ENCODE measurements at places on chromosomes 6 and 20.

- no peak for DNase-seq
These were observed 55.1 kb upstream of the MYB start for GRCh38 chr6:135126034-135126433.

GRCh38 chr6:119446115-119446554, 96.6 kb upstream of the MAN1A1 start:
- no peak for DNase-seq

GRCh38 chr6:95093154-95093553, 484.2 kb upstream of the MANEA start:
- DNase-seq = no peak

DNA sequence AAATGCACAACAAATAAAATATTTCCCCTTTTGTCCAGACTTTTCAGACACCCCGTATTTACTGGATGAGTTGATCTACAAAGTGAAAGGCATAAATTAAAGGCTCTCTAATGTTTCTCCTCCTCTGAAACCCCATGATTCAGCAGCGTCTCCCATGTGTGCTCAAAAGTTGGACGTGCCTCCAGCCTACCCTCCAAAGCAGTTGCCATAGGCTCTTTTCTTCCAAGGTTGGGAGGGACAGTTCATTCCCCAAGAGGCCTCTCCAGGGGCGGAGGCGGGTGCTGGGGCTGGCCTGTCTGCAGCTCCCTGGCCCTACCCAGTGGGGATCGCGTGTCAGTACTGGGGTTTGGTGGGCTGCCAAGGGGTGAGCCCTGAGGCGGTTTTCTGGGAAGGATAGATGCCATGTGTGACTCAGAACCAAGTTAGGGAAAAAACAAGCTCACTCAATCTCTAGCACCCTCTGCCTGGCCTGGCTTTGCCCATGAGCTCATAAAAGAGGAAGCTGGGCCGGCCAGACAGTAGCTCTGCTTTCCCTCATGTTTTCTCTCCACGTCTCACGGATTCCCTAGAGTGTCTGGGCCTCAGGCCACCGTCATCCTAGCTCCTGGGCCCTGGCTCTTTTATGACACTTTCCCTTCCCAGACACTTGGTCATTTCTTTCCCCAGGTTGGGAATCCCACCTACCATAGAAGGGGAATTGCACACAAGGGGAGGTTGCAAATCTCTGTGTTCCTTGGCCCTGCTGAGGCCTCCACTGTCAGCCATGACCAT, 8.0 kb upstream of the IER3 start:
- DNase-seq = no peak

DNA sequence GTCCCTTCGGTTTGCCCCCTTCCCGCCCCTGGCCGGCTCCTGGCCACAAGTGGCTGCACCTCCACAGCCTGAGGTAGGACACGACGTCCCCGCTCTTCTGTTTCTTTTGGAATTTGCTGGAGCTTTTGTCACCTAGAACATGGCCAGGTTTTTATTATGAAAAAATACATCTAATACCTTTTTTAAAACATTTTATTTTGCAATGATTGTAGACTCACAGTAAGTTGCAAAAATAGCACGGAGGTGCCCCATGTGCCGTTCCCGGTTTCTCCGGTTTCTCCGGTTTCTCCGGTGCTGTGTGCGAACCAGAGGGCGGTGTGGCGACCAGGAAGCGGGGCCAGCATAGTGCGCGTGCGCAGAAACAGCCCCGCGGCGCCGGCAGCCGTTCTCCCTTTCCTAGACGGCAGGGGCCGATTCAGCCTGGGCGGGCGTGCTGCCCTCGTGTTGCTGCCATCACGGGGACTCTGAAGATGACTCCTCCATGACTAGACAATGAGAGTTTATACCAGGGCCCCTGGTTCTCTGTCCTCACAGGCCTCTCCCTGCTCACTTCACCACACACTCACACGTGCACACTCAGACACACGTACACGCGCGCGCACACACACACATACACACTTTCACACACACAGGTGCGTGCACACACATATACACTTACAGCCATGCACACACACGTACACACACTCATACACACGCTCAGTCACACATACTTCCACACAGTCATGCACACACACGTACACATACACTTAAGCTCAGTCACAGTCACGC, 102.1 kb downstream of the TMEM242 start:
- peak; percentile 83 for DNase-seq

DNA sequence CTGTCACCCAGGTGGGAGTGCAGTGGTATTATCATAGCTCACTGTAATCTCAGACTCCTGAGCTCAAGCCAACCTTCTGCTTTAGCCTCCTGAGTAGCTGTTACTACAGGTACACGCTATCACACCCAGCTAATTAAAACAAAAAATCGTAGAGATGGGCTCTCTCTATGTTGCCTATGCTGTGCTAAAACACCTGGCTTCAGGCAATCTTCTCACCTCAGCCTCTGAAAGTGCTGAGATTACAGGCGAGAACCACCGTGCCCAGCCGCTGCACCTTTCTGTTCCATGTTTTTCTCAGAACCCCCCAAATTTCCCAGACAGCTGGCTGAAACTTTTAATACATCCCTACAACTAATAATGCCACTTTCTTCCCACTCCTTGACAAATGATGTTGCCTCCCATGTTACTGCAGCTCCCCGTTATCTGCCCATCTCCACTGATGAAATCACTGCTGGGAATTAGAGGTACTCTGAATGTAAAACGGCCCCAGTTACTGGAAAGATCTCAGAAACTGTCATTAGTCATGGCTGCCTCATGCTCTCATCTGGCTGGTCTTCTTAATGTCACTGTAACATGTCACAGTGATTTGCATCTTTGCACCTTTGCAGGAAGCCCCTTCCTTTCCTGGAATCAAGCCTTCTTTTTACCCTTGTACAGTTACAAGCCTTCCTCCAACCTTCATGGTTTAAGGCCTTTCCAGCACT, 697.5 kb downstream of the PRKN start:
- DNase-seq = peak; percentile 4

- no peak for DNase-seq
These were observed 5.6 kb upstream of the GJB7 start for GRCh38 chr6:87334683-87335082.

GRCh38 chr6:41639809-41640371, 1.6 kb downstream of the MDFI start:
- DNase-seq = no peak

- peak; percentile 47 for DNase-seq
These were observed 110.9 kb downstream of the HFE start for GRCh38 chr6:26197933-26198721.

DNA sequence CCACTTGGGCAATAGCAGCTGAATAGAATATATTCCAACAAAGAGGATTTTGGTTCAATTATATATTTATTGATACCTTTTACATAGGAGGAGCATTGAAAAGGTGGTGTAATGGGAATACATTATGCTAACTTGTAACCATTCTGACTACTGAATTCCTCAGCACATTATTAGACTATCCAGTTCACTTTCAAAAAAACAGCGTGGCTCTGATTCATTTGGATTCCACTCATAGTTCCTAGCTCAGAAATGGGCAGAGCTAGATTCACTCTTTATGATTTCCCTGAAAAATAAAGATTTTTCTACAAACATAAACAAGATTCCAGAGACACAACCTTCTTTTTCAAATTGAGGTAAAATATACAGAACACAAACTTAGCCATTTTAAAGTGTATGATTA, 9.2 kb upstream of the TRERF1 start:
- no peak for DNase-seq

- no peak for DNase-seq
These were observed 1.6 kb downstream of the DBNDD2 start for GRCh38 chr20:45409521-45410272.

- DNase-seq = no peak
These were observed 180.6 kb upstream of the CCN2 start for GRCh38 chr6:132131758-132132157.

DNA sequence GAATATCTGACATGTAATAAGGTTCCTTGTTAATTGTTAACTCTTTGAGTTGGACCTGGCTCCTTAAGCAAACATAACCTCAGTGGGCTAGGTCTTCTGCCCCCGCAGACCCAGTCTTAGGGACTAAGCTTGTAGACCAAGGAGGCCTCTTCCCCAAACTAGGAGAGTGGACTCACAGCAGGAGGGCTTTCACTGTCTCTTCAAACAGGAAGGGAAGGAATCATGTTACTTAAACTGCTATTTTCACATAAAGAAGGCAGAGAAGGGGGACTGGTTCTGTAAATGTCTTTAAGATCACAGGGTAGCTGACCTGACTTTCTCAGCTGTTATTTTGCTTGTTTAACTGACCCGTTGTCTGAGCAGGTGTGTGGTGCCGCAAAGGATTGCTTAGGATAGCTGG, 34.9 kb upstream of the PRDM1 start:
- no peak for DNase-seq

DNA sequence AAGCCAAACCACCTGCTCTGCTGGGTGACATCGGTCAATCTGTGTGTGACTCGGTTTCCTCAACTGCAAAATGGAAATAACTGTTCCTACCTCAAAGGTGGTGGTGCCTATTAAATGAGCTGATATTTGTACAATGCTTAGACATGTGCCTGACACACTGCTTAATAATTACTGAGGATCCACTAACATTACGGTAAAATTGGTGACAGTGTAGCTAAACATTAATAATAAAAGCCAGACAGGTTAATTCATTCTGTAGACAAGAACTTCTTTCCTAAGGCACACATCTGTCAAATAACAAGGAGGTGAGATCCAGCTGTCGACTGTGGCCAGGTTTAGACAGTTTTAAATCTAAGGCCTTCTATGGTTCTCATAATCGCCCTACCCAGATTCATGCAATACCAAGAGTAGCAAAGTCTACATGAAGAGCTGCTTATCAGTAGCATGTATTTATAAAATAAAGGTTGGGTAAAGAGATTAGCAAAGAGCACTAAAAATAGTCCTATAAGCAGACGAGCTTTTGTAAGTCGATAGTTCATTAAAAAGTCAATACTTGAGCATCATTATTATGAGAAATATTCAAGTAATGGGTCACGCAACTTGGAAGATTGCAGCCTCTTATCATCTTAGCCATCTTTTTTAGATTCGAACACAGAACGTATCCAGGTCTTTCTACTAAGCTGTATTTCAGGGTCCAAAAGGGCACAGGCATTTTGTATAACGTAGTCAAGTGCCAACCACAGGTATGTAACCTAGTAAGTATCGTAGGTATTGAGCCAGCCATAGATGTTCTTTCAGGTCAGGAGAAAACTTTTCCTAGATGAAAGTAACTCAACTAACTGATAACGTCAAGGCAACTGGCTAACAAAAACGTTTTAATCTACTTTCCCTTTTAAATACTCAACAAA, 3.2 kb downstream of the CNKSR3 start:
- DNase-seq = no peak

GRCh38 chr6:44003345-44004061, 123.7 kb downstream of the MRPL14 start:
- peak; percentile 6 for DNase-seq

DNA sequence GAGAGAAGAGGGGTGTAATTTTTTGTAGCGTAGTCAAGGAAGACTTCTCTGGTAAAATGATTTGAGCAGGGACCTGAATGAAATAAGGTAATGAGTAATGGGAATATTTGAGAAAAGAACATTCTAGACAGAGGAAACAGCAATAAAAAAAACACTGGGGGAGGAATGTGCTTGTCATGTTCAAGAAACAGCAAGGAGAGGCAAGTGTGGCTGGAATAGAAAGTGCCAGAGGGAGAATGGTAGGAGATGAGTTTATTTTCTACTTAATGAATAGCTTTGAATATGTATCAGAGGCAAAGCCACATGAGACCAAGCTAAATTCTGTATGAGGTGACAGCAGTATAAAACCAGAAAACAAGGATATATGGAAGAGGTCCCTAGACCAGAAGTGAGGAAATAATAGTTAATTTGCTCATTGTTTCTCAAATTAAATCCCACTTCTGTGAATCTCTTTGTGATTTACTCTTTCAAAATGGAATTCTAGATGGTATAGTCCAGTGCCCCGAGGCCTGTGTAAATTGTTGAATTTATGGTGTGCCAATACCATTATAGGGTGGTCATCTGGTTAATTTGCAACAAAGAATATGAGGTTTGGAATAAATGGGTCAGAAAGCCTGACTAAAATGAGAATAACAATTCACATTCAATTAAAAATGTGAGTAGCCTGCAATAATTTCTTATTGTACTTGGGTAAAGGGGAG, 170.2 kb downstream of the CDKAL1 start:
- no peak for DNase-seq

- DNase-seq = no peak
These were observed 33.9 kb upstream of the PTPRK start for GRCh38 chr6:128554302-128554701.

GRCh38 chr6:137783710-137784109, 83.3 kb upstream of the TNFAIP3 start:
- no peak for DNase-seq

DNA sequence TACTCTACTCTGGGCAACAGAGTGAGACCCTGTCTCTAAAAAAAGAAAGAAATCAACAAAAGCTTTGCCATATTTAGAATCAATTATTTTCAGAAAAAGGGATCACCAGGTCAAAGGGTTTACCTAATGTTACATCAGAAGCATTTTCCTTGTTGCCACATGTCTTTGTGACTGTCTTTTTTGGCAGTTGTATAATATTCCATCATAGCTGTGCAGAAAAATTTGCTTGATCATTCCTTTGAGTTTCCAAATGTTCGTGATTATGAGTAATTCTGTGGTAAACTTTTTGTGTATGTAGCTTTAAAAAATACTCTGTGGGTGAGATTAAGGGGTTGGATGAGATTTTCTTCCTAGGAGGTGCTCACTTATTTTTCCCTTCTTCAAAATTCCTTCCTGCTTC, 26.4 kb downstream of the PNPLA1 start:
- no peak for DNase-seq

GRCh38 chr20:38013887-38014286, 19.4 kb downstream of the TTI1 start:
- no peak for DNase-seq

DNA sequence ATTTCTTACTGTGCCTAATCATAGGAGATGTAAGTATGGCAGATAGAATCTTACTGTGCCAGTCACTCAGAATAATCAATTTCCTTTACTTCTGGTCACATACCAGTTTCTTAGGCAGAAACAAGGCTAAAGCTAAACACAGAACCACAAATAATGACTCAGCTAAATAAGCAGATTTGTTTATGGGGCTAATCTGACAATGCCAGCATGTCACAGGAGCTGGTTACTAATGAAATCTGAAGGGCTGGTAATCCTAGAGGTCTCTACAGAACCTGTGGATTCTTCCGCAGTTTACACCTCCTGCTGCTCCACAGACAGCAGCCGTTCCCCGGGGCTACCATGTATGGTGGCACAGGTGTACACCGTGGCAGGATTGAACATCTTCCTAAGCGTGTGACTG, 80.8 kb downstream of the LYRM4 start:
- DNase-seq = no peak

Measured in activated T-cell treated with anti-CD3 and anti-CD28 coated beads for 48 hours (primary cell).